NCI-H460 (cell line): ENCODE measurements at places on chromosomes 11 and 22. TPM values are rescaled to one million over a fixed set of nuclear protein-coding genes. Genes with fewer than 3 reads are reported as not detected.

NXPE2 gene
- not detected in 2 replicates for total RNA-seq

SELENOH gene
- total RNA-seq: 85.9 and 104 TPM in 2 replicates

DNA sequence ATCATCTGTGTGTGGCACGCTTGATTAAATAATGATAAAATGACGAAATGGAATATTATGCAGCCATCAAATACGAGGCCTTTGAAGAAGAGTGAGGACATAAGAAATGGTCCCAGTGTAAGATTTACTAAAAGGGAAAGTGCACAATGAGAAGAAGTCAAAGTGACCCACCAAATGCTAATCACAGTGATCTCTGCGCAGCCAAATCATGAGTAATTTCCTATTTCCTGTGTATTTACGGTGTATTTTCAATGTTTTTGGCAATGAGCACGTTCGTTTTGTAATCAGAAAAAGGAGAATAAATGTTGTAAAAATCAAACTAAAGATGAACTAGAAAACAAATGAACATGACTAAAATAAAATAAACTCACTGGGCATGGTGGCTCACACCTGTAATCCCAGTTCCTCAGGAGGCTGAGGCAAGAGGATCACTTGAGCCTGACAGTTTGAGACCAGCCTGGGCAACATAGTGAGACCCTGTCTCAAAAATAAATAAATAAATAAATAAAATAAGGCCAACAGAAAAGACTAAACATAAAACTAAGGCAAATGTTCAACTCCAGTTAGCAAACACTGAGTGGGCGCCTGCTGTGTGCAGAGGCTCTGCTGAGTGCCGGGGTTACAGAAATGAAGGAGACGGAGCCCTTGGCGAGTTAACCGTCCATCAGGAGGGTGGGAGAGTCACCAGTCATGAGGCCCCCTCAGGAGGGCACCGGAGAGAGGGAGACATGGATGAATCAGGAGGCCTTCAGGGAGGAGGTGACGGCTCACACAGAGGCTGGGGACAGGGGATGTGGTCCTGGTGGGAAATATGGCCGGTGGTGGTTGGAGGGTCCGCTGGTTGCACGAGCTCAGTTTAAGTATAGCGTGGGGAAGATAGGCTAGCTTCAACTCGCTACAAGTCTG lies 26.0 kb upstream of the CBX7 start:
- no peak for DNase-seq

TEX54 gene
- not detected in 2 replicates for total RNA-seq

NXF1 gene
- 18.7 and 28.7 TPM in 2 replicates for total RNA-seq

MUC6 gene
- not detected in 2 replicates for total RNA-seq

OR51G1 gene
- not detected in 2 replicates for total RNA-seq

DNA sequence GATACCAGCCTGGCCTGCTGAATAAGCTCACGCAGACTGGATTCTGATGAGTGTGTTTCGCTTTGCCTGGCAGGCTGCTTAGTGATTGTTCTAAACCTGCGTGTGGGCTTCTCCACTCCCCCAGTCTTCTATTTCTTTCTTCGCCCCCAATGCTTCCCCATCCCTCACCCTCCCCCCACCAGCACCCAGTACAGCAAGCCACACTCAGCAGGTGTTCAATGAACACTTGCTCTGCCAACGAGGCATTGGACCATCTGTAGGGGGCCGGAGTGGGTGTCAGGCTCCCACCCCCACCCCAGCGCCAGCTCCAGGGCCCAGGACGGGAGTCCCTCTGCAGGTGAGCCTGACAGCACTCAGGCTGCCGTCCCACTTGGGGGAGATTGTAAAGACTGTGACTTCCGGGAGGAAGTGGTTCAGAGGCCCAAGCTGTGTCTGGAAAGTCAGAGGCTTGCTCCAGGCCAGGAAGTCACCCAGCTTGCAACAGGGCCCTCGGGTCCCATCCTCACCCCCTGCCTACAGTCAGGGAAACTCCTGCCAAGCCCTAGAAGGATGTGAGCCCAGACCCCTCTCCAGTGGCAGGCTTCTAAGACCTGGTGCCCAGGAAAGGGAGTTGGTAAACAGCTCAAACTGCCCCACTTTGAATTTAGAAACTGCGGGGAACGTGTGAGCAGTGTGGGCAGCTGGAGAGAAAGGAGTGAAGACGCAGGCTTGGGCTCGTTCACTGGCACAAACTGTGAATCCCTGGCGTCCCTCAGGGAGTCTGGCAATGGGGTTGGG lies 66.3 kb upstream of the PRDM11 start:
- DNase-seq: no peak

DNA sequence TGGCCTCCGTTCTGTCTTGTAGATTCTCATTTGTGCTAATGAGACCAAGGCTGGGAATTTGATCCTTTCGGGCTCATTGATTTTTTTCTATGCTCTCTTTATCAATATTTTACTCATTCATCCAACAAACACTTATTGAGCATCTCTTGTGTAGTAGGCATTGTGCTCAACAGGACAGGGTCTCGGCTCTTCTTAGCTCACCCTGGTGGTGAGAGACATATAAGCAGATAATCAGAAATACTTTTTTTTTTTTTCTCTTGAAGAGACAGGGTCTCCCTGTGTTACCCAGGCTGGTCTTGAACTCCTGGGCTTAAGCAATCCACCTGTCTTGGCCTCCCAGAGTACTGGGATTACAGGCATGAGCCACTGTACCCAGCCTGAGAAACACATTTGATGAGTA lies 48.0 kb upstream of the SLC5A1 start:
- DNase-seq: no peak

PIH1D2 gene
- total RNA-seq: 1.8 and 2.8 TPM in 2 replicates

DNA sequence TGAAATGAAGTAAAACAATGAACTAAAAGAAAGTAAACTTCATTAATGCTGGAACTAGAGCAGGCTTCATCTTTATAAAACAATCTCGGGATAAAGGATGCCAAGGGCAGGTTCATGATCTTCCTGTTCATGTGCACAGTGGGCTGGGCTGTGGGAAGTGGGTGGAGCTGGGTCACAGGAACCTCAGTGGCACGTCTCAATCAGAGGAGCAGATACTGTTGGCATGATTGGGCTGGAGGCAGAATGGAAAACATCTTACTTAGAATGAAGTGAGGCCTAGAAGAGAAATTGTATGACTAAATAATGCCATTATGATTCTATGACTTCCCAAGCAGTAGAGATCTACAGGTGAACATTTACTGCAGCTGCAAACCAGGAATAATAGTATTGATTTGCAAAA lies 45.4 kb upstream of the CALCB start:
- no peak for DNase-seq

SART1 gene
- 24.7 and 28.4 TPM in 2 replicates for total RNA-seq

GRCh38 chr11:77147036-77147315 lies 18.9 kb downstream of the MYO7A start:
- no peak for DNase-seq

- DNase-seq: no peak
Observed at GRCh38 chr22:25172153-25172552, 27.5 kb upstream of the CRYBB3 start.

DNA sequence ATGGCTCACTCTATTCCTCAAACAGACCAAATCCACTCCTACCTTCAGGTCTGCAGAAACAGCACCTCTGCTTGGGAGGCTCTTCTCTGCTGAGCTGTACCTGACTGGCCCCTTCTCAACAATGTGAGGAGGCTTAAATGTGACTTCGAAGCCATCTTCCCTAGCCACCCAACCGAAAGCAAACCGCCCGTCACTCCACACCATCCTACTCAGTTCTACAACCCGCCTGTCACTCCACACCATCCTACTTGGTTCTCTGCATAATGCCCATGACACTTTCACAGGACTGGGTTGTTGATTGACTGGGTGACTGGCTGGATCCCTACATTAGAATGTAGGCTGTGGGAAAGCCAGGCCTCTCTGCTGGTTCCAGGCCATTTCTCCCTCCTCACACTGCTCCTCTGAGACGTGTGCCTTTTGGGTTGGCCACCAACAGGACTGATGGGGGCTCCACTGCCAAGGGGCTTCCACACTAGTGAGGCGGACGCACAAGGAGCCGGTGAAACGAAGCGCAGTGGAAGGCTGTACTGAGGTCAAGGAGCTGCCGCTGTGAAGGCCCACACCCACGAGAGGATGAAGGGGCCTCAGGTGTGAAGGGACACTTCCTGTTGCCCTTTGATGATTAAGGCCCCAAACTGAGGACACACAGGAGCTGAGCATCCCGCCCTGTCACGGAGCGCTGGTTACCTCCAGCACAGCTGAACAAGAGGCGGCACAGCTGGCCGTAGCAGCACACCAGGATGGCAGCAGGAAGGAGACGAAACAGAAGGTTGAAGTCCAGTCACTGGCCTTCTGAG lies 47.5 kb upstream of the SPATA19 start:
- no peak for DNase-seq

LYVE1 gene
- total RNA-seq: not detected in 2 replicates

TMEM45B gene
- not detected in 2 replicates for total RNA-seq
